ENCODE measurements at places on chromosomes 4 and X.

DNA sequence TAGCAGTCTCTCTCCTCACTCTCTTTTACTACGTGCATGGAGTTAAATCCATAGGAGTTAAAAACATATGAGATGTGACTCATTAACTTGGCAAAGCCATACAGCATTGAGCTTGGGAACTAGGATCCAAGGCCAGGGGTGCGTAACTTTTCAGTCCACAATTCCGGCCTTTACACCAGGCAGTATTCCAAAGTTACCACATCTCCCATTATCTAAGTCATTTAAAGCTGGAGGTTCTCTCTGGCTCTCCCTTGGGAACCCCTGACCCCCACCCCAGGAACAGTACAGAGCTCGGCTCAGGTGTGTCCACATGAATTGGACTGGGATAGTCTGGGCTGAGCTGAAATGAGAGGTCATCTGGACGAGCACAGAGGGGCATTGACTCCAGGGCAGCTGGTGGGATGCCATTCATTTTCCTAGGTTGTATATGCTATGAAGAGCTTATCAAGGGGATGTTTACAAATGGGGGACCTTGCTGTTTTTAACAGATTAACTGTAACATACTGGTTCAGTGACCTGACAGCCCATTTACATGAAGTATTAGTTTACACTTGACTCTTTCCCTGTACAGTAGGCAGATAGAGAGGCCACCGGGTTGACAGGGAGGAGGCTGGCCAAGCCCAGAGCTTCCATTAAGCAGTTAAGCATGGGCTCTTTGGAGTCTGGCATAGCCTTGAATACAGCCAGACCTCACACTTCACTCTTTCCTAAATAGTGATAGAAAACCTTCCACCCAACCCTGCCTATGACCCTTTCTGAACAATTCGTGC is 128.8 kb downstream of the RAB28 start:
- no peak for DNase-seq

DNA sequence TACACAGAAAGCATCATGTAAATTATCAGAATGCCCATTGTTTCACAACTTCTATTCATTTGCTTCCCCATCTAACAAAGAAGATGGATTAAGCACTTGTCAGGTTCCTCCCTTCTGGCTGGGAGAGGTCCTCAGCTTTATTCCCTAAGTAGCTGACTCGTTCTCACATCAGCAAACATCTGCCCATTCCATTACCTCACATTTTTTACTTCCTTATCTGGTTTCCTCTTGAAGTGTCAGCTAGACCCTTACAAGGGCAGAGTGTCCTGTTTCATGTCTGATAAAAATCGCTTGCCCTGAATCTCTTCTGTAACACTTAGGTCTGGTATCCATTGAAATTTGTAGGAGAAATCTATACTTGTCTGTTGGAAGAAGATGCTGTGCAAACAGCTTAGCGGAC is 34.7 kb downstream of the TMPRSS11A start:
- no peak for DNase-seq

GRCh38 chr4:99723612-99724011 is 66.0 kb upstream of the C4orf54 start:
- no peak for DNase-seq

DNA sequence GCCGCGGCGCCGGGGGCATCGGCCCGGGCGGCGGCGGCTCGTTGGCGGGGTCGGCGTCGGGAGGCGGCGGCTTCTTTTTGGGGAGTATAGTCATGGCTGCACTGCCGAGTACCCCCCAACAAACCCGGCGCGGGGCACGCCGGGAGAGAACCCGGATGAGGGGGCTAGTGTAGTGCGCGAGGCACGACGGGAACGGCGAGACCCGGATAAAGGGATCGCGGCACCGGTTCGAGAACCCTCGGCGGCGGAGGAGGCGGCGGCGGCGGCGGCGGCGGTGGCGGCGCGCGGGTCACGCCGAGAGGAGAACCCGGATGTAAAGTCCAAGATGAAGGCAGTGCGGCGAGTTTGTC is at the start of gene OTUD5:
TSS of gene OTUD5 (minus strand) at position 131 of the 350 bp plus-strand sequence. CDS start at position 94, 37 bp downstream.
- DNase-seq, result peak; percentile 54

- DNase-seq, result no peak
These were observed 876 bp downstream of the LOC101059915 start for GRCh38 chrX:71668248-71668595.

DNA sequence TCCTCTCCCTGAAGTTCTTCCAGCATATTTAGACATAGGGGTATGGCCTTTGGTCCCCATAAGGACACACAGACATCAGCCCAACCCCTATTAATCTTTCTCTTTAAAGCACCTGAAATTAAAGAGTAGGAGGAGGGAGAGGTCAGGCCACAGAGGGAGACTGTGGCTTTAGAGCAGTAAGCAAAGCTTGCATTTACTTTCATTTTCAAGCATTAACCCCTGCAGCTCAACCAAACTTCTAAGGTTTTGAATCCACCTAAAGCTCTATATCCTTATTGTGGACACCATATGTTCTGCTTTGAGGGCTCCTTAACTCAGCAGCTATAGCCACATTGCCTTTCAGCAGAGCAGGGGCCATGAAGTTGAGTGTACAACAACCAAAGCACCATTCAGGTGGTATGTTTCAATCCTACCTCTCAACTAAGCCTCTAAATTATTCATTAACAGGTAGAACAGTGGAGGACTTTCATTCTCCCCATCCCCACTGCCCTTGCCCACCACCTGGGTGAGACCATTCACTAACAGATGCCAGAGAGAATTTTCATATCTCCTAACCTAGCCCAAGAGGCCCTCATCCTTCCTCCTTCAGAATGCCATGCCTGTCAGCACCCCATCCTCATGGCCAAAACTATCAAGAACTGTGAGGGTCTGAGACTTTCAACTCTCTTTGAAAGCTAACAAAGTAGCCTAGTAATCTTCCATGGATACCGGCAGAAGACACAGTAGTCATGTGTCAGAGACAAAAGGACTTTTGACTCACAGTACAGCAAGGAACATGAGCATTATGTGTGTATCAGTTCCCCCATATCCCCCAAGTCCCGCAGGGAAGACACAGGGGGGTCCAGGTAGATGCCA is 20.8 kb downstream of the LIN54 start:
- no peak for DNase-seq

DNA sequence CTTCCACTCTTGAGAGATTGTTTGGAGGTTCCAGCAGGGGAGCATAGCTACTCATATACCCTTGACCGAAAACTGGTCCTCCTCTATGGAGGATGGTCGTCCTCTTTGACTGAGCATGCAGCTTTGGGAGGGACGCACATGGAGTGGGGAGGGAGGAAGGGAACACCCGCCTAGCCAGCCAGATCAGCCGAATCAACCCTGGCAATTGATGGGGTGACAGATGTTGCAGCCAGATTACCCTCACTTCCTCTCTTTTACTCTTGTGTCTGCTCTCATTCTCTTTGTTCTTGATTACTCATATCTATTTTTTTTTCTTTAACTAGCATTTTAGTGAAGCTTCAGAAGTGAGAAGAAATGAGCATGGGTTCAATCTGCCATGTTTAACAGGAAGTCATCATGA is 19.6 kb downstream of the MGST2 start:
- no peak for DNase-seq

- no peak for DNase-seq
These were observed 82.1 kb downstream of the PPP3CA start for GRCh38 chr4:101264993-101265815.

GRCh38 chrX:12263211-12263610 is 124.9 kb downstream of the FRMPD4 start:
- no peak for DNase-seq

DNA sequence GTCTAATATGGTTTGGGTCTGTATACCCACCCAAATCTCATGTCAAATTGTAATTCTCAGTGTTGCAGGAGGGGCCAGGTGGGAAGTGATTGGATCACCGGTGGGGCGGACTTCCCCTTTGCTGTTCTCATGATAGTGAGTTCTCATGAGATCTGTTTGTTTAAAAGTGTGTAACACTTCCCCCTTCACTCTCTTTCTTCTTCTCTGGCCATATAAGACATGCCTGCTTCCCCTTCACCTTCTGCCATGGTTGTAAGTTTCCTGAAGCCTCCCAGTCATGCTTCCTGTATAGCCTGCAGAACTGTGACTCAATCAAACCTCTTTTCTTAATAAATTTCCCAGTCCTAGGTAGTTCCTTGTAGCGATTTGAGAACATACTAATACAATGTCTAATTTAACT is 19.7 kb upstream of the SCRG1 start:
- DNase-seq, result no peak

GRCh38 chr4:148240241-148240640 is 202.0 kb downstream of the NR3C2 start:
- no peak for DNase-seq

GRCh38 chr4:173318240-173318639 is 15.9 kb downstream of the HMGB2 start:
- DNase-seq, result no peak

- peak; percentile 73 for DNase-seq
These were observed 230.7 kb upstream of the STK26 start for GRCh38 chrX:131792356-131792749.

GRCh38 chr4:32061916-32062315 is 1341.7 kb downstream of the PCDH7 start:
- DNase-seq, result no peak

DNA sequence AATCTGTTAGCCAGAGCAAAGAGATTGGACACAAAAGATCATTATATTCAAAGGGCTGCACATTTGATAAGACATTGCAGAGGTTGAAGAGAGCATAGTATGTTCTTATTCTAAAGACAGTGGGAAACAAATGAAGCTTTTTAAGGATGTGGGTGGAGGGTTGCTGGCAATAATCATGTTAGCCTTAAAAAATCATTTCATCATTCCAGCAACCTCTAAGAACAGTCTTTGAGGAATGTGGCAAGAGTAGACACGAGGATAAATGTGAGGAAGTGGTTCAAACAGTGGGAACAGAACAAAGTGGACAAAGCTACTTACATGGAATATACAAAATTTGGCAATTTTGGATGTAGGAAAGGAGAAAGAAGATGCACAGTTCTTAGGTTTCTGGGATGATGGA is 167.3 kb upstream of the SPRY1 start:
- no peak for DNase-seq

GRCh38 chr4:46274717-46275116 is 115.2 kb downstream of the GABRA2 start:
- no peak for DNase-seq

- no peak for DNase-seq
These were observed 132.3 kb upstream of the PTCHD1 start for GRCh38 chrX:23202326-23202725.

- DNase-seq, result no peak
These were observed 52.0 kb upstream of the RGN start for GRCh38 chrX:47026198-47026597.

DNA sequence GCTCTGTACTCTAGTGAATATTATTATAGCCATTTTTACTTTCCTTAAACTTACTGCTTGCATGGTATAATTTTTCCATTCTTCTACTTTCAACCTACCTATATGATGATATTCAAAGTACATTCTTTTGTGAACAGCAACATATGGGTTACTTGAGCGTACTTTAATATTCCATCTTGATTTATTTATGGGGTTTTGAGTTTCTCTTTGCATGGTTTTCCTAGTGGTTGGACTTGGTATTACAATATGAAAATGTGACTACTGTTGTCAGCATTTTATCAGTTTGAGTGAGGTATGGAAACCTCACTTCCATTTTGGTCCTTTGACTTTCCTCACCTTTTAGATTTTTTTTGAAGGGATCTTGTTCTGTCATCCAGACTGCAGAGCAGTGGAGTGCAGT is 35.9 kb downstream of the ADGRG4 start:
- DNase-seq, result no peak

DNA sequence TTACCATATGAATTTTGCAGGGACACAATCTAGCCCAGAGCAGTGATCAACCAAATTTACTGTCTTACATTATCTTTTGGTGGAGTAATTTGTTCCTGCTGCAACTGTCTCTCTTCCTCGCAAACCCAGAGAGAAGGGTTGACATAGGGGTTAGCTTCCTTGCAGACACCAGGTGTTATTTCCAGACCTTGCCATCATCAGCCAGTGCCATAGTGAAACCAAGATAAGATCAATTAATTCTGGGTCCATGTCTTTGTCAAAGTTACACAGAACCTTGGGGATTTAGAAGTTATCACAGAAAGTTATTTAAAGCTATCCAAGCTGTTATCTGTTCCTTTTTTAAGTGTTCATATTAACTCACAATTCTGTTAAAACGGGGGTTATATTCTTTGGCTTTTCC is 23.6 kb upstream of the GPRIN3 start:
- DNase-seq, result no peak

DNA sequence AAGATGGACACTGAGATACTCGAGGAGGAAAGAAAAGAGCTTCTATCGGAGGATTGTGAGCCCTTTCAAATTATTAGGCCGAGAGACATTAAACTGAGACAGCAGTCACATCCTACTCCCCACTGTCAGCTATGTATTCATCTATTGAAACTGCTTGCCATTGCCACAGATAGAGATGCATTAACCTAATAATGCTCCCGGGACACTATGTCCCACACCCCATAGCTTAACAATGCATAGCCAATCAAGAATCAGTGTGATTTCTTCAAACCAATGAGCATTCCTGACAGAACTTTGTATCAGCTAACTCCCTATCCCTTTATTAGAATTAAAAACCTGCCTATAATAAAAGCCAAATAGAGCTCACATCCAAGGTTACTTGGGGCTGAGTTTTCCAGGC is 118.1 kb upstream of the NEIL3 start:
- DNase-seq, result no peak

DNA sequence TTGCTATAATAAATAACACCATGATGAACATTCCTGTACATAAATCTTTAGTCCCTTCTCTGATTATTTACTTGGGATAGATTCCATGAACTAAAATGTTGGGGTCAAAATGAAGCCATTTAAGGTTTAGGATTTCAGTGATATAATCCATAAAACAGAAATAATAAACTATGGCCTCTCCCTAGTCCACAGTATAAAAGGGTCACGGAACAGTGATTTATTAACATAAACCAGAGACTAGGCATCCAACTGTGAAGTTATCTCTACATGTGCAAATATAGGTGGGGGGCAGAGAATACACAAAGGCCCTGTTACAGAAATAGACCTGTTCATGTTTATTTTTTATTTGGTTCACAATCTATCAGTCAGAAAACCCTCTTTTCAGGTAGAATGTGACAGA is 499.1 kb upstream of the SLIT2 start:
- no peak for DNase-seq

GRCh38 chrX:10208281-10208856 is 51.6 kb downstream of the CLCN4 start:
- DNase-seq, result no peak

DNA sequence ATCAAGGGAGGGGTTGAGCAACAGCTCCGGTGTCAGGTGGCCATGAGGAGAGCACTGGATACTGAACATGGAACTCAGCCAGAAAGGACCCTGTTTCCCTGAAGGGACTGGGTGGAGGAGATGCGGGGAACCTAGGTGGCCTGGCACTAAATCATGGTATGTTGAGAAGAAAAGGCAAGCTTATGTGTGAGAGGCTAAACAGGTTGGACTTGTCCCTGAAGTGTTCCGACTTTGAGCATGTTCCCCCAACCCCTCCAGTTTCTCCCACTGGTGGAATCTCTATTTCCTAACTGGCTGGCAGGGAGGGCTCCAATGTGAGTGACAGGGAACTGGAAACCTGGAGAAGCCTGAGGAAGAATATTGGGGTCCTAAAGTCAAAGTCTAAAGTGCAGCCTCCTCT is 69.5 kb downstream of the PLAC1 start:
- DNase-seq, result no peak
